ENCODE measurements at places on chromosomes 1 and 21.

- DNase-seq, result no peak
Measured at GRCh38 chr21:28602546-28602945, 390.1 kb downstream of the LTN1 start.

- DNase-seq, result no peak
Measured at GRCh38 chr1:192878249-192878648, 69.4 kb downstream of the RGS2 start.

DNA sequence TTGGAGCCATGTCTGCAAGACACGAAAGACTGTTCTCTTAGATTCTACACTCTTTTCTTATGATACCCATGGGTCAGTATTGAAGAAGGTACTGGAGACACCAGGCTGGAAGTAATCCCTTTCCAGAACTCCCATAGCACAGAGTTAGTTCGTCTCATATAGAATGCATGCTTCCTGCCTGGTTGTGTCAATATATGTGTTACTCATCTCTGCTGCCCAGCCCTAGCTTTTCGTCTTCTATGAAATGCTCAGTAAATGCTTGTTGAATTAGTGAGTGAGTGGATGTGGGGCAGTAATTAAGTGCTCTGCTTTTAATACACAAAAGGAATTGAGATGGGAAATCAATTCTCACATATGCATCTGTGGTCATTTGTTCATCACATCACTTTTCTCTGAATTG, 32.1 kb downstream of the ADCY10 start:
- no peak for DNase-seq

DNA sequence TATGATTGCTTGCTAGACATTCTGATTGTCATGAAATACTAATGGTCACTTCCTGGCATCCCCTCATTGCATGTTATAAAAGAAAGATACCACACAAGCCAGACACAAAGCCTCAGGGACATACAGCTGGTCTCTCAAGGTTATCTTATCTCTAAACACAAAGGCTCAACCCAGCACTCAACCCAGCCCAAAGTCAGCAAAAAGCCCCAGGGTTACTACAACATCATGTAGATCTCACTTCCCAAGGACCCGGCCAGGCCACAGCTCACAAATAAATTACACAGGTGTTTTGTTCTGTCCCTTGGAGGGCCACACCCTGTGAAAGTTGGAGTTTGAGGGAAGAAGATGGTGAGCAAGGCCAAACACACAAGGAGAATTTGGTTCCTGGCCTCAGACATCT, 109.7 kb upstream of the BARHL2 start:
- no peak for DNase-seq

GRCh38 chr1:172324086-172324485, 96.4 kb upstream of the C1orf105 start:
- DNase-seq, result no peak

DNA sequence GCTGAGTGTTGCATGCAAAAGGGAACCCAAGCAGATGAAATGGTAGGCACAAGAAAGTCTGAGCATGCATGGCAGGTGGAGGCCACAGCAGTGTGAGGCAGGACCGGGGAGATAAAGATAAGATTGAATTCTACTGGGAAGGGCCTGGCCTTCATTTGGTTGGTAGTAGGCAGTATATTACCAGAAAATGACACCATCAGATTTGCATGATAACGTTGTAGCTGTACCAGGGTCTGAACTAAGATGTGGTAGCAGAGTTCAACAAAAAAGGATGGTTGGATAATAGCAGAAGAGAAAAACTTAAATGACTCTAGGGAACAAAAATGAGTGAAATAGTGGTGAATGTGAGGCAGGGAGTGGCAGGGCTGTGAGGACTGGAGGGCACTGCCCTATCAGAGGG, 75.6 kb upstream of the DNAJC6 start:
- no peak for DNase-seq

DNA sequence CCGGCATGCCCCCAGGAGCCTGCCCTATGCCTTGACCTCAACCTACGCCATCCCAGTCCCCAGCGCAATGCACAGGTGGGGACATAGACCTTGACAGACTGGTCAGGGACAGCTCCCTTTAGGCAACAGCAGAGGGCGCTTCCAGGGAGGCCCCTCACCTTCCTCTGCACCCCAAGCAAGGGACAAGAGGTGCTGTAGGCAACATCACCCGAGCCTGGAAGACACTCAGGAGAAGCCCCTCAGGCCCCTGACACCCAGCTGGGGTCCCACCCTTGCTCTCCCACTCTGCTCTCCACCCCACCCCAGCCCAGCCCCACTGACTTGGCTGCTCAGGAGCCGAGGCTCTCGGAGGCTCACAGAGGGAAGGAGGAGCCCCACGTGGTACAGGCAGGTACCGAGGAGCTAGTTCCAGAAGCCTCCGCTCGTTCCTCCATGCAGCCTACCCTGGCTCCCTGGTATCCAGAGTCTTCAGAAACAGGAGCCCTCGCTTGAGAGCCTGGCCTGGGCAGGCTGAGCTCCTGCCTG, 2.4 kb upstream of the WNT3A start:
- DNase-seq, result peak; percentile 32

GRCh38 chr1:64490213-64490818, 20.4 kb downstream of the CACHD1 start:
- DNase-seq, result no peak

DNA sequence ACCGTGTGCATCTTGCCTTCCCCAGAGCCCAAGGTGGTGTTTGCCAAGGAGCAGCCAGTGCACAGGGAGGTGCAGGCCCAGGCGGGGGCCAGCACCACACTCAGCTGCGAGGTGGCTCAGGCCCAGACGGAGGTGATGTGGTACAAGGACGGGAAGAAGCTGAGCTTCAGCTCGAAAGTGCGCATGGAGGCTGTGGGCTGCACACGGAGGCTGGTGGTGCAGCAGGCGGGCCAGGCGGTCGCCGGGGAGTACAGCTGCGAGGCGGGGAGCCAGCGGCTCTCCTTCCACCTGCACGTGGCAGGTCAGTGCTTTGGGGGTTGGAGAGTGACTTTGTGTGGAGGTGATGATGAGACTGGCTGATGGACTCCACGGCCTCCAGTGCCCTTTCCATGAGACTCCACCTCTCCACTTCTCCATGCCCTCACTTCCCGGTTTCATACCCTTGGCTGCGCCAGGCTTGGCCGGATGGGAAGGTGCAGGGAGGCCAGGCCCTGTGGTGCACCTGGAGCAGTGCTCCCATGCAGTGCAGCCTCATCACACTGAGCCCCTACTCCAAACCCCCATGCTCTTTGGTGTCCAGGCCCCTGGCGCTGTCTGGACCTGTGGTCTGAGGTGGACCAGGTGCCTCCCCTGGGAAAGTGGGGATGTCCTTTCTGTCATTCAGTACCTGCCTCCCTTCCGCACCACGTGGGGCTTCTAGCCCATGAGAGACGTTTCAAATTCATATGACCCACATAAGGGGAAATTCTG, 49.0 kb downstream of the OBSCN start:
- no peak for DNase-seq

- no peak for DNase-seq
Measured at GRCh38 chr1:10838541-10838940, 42.1 kb upstream of the CASZ1 start.

DNA sequence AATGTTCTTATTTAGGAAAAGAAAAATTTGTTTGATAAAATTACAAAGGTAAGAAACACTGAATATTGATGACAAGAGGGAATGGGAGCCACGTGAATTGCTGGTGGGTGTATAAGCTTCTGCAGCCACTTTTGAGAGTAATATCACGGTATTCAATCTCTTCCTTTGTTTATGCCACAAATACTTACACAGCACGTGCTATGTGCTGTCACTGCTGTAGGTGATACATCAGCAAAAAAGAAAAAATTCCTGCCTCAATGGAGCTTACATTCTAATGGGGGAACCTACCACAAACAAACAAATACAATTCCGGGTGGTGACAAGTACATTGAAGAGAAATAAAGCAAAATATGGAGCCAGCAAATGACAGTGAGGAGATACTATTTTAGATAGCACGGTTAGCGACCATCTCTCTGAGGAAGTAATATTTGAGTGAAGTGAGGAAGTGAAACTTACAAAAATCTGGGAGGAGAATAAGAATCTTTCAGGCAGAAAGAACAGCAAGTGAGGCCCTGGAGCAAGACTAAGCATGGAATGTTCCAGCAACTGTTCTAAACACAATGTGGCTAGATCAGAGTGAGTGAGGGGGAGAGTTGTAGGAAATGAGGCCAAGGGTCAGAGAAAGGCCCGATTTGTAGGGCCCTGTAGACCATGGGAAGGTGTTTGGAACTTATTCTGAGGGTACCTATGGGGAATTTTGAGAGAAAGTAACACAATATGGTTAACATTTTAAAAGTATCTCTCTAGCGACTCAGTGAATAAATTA, 2.6 kb upstream of the FCRLB start:
- no peak for DNase-seq

DNA sequence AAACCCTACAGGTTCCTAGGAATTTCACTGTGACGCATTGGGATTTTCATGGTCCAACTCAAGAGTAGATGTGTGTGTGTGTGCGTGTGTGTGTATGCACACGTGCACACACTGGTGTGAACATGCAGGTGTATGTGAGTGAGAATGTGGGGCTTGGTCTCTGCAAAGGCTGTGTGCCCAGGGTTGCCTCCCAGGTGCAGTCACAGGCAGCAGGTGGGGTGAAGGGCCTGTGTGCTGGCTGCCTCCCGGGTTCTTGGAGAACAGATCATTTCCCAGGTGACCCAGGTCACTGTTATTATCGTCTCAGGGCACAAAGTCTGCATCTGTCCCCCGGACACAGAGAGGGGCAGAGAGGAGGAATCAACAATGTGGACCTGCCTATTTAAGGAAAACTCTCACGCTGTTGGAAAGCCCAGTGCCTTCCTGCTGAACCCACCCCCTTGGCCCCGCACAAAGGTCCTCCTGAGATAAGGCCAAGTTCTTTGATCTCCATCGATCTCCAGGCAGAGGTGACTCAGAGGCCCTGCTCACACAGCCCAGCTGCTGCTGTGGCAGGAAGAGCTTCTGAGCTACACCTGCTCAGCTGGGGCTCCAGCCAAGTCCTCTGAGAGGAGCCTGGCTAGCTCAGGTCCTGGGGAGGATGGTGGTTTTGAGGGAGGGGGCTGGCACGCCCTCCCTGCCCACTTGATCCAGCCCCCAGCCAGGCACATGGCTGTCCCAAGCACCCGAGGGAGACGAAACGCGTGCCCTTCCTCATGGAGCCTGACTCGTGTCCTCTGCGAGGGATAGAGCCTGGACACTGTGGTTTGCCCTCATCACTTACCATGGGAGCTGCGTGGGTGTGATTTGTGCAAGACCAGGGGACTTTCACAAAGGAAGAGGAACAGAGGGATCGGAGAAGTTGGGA, 134.0 kb upstream of the ARHGEF16 start:
- no peak for DNase-seq

DNA sequence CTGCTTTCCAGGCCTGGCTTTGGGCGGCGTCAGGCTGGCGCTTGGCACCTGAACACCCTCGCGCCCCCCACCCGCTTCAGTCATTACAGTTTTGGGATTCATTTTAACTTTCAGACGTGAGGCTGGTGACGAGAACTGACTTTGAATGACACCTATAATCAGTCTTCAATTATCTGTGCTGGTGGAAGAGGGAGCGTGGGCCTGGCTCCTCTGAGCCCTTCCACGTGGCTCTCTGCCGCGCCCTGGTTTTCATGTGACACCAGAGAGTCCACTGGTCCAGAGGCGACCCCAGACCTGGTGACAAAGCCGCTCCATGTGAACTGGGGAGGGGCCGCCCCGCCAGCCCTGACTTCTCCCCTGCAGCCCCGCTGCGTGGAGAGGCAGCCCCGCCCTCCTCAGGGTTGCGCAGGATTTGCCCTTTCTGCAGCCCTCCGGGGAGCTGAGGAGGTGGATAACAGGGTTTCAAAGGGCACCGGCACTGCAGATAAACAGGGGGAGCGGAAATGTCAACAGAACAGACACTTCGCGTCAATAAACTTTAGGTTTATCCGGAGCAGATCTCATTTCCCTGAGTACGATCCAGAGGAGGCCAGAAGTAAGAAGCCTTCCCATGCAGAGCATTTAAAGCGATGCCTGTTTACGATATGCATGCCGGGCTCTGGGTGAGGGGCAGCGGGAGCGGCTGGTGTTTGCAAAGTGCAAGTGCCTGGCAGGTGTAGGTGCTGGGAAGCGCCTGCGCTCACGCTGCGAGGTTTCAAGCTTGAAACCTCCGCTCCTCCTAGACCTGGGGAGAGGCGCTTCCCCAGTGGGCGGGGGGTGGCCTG, 56.4 kb downstream of the AJAP1 start:
- no peak for DNase-seq

GRCh38 chr1:145879775-145880174, 5.9 kb downstream of the ANKRD35 start:
- no peak for DNase-seq

DNA sequence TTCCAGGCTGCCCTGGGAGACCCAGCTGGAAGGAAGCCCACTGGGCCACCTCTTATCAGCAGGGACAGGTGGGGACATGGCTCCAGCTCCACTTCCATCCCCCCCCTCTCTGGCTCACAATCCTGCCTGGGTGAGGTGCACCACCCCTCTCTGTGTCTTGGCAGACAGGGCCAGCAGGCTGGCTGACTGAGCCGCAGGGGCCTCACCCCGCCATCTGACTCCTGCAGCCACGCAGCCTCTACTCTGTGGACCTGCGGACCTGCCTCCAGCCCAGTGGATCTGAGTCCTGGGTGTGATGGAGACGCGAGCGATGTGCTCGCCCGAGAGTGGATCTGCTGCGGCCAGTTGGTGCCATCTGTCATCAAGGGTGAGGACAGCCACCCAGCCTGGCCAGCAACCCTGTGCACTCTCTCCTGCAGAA, 30.1 kb downstream of the RCC2 start:
- no peak for DNase-seq

GRCh38 chr1:88317396-88317795, 366.7 kb upstream of the PKN2 start:
- no peak for DNase-seq

GRCh38 chr1:204278251-204278650, 64.5 kb upstream of the GOLT1A start:
- DNase-seq, result no peak

DNA sequence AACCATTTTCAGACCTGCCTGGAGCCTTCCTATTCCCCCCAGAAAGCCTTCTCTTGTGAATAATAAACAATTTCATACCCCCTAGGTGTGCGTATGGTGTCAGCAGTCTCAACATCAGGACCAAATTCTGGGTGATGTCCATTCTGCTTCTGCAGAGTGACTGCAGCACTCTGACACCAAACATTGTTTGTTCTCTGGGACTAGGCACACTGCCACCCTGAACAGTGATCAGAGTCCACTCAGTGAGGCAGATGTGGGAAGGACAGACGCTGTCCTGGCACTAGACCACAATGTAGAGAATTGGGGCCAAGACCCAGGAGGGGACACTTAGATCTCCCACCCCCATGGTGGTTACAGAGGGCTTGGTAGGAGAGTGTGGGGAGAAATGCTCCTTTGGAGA, 175.1 kb downstream of the BACH1 start:
- no peak for DNase-seq

DNA sequence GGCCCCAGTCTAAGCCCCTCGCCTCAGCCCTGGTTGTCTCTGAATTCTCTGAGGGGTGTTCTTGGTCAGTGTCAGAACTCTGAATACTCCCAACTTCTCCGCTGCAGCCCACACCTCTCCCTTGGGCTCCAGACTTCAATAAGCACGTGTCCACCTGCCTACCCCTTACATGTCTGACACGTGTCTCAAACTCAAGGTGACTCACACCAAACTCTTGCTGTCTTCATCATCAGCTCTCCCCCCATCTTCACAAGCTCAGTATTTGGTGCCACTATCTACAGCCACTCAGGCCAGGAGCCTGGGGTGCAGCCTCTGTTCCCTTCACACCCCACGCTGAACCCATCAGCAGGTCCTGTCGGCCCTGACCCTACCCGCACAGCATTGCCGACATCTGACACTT, 18.8 kb upstream of the UBXN10 start:
- no peak for DNase-seq
